ENCODE measurements at places on chromosomes 11 and 22. TPM values are rescaled to one million over a fixed set of nuclear protein-coding genes. Genes with fewer than 3 reads are reported as not detected.

DNA sequence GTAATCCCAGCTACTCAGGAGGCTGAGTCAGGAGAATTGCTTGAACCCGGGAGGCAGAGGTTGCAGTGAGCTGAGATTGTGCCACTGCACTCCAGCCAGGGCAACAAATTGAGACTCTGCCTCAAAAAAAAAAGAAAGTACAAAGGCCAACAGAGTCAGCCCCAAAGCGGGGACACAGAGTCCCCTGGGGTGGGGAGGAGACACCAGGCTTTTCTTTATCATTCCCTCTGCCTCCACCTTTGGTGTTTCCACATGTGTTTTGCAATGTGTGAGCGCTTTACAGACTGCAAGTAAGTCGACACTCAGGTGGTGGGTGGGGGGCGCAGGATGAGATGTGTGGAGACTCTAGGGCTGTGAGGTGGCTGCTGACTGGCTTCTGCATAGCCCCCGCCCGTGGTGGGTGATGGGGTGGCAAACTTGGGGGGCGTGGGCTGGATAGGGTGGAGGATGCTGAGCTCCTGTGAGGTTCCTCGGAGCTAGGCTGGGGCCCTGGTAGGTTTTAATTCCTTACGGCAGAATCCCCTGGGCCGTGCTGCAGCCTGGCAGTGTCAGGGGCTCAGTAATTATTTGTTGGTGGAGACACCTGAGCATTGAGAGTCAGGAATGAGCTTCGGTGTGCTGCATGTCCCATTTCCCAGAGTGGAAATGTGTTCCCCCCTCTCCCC lies 177.2 kb downstream of the CTTN start:
- DNase-seq: no peak

DNA sequence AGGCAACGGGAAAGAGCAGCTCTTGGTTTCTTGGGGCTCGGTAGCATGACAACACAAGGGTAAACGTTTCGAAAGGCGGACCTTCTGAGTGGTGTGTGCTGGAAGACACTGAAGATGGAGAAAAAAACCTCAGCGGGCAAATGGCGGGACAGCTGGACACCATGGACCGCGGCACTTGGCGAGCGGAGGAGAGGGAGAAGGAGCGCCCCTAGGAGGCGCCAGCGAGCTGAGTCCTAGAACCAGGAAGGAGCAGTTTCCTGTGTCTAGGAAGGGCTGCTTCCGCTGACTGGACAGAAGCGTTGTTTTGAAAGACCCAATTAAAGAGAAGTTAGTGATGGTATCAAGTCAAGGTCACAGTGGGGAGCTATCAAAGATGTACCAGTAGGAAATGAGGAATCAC lies 44.0 kb upstream of the OPCML start:
- no peak for DNase-seq

DNA sequence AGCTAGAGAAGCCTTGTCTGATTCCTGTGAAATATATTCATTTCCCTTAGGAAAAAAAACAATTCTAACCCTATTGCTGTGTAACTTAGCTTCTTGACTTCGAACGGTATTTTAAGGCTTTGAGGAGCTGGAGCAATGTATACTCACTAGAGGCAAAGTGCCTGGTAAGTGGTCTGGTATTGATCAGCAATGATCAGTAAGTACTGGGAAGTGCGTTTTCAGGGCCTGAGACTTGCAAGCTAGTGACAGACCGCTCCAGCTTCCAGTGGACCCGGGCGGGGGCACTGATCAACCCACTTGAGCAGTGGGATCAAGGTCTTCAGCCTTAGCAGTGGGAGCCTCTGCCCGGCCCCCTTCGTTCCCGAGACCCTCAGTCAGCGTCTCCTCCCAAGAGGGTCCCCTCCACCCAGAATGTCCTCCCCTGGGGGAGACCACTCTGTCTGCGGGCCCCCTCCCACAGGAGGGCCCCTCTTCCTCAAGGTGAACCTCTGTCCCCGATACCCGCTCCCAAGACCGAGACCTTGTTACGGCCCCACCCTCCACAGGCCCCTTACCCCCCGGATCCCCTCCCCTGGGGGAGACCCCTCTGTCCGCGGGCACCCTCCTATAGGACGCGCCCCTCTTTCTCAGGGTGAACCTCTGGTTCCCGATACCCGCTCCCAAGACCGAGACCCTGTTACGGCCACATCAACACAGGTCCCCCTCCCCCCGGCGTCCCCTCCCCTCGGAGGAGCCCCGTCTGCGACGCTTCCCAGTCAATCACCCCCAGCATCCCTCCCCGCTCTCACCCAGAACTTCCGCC lies 452 bp upstream of the ATXN10 start:
- DNase-seq: peak; percentile 78

GRCh38 chr11:99979042-99979441 lies 708.0 kb upstream of the ARHGAP42 start:
- DNase-seq: no peak

DNA sequence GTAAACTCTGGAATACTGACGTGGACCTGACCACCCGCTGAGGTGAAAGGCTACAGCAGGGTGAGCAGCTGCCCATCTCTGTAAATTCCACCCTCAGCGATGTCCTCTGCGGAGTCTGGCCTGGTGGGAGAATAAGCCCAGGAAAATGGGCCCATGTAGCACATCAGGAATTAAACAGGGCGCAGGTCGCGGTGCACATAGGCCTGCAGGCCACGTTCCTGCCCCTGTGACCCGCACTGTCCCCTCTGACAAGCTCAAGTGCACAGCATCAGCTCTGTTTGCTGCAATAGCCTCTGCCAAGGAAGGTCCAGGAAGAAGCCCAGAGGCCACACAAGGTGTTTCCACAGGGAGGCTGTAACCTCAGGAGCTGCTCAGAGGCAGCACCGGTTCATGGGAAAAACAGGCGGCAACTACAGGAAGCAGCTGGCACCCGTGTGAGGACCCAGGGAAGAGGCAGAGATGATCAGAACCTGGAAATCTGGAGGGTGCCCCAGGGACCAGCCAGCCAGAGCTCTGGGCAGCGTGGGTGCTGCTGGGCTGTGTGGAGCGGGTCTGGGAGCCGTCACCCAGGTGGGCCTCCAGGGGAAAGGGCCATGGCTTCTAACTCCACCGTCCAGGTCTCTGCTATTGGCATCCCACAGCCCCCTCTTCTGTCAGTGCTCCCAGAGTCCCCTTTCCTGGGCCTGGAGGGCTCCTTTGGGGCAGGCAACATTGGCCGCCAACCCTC lies 808 bp upstream of the IFITM2 start:
- DNase-seq: no peak

- no peak for DNase-seq
Observed at GRCh38 chr22:28766628-28767027, 5.9 kb upstream of the CCDC117 start.

DNA sequence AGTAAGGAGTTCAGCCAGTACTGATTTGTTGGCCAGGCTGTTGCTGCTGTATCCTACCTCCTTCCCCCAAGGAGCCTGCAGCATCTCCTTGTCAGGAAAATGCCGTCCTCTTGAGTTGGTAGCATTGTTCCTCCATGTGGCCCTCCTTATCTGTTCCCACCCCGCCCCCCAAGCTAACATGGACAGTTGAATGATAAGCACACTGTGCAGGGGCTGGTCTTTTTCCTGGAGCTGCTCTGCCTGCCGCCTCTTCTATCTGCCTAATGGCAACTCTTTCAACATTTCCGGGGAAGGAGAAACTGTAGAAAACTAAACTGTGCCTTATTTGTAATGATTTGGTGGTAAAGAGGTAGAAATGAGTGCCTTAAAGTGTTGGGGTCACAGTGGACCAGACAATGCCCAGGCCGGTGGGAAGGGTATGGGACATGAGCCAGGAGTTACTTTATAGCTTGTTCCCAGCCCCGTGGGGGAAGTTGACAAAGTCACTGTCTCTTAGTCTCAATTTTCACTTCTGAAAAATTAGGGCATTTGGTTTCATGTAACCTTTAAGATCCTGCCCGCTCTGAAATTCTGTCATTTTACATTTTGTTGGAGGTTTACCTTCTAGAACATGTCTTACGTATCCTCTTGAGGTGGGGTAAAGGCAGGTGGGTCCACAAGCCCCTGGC lies 4.5 kb downstream of the FAM118A start:
- DNase-seq: no peak

- DNase-seq: no peak
Observed at GRCh38 chr22:46362203-46362933, 26.9 kb downstream of the TRMU start.

DNA sequence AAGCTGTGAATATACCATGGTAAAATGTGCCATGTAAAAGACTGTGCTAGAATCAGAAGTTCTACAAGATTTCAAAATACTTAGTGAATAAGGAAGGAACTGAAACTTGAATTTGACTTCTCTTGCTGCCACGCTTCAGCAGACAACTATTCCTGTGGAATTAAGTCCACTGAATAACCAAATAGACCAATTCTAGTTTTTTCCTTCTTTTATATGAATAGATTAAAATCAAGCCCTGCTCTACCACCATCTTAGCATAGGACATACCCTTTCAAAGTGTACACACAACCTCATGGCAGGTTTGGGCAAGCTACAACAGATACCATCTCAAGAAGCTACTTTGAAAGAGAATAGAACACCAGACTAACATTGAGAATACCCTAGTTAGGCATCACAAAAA lies 23.4 kb upstream of the CLNS1A start:
- no peak for DNase-seq

- DNase-seq: no peak
Observed at GRCh38 chr11:113992459-113993110, 17.7 kb downstream of the HTR3A start.

DNA sequence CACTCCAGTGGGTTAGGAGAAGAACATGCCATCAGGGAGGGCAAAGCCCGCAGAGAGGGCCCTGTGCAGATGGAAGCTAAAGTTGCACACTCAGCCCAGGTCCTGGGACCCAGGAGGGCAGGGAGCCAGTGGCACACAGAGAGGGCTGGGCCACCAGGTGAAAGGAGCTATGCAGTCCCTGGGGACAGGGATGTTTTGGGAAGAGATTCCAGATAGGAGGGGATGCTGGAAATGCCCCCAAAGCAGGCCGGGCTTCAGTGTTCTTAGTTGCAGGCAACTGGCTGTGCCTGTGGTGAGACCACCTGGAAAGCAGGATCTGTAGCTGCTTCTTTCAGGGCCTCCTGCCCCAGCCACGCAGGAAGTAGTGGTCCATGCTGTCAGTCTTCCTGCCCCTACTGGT lies 19.6 kb downstream of the ANKK1 start:
- DNase-seq: no peak

- no peak for DNase-seq
Observed at GRCh38 chr11:119829402-119829801, 100.4 kb upstream of the NECTIN1 start.

Gene ADM2
- total RNA-seq: not detected

Gene LRRC32
- total RNA-seq: 50.6 TPM

Gene ST14
- 13.0 TPM for total RNA-seq

Gene GAL3ST3
- 2.4 TPM for total RNA-seq

Gene MYO7A
- total RNA-seq: 1.6 TPM
